ENCODE measurements at places on chromosomes 6 and 20.

GRCh38 chr20:47224300-47224791 is 132.2 kb downstream of the ZMYND8 start:
- DNase-seq: no peak

- DNase-seq: no peak
These were observed 46.5 kb downstream of the BLOC1S5 start for GRCh38 chr6:8017705-8018104.

DNA sequence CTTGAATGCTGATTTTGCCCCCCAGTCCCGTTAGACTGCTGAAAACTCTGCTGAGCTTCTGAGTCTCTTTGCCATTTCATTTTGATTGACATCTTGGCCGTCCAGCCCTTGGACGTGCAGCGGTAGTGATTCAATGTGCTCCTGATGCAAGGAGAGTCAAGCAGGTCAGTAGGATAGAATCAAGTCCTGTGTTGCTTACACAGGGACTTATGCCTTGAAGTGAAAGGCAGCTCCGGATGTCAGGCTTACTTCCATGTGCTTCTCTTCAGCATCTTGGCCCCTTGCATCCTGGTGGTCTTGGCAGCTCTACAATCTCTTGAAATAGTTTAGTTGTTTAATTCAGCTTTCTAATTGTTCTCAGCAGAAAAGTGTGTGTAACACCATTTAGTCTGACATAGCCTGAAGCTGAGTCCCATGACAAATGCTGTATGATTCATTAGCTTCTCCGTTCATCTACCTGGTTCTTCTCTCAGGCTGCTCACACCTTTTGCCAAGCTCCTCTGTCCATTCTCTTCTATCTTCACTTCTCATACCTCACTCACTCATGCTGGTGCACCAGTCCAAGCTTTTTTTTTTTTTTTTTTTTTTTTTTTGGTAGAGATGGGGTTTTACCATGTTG is 76.0 kb downstream of the EZR start:
- DNase-seq: no peak

DNA sequence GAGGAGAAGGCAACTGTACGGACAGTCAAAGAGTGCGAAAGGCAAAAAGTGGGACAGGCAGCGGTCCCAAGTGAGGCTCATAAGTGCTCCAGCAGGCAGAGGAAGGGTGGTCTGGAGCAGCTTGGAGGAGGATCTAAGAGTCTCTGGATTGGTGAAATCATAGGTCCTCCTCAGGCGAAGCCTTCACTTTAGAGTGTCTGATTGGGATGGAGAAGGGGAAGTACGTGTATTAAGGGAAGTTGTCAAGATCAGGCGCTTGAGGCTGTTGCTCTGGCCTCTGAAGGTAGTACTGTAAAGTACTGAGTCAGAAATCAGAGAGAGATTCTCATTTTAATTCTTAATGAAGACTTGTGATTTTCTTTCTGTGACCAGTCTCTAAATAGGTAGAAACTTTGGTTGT is 185.6 kb downstream of the KIF16B start:
- no peak for DNase-seq

- DNase-seq: no peak
These were observed 51.9 kb downstream of the L3MBTL3 start for GRCh38 chr6:130070326-130070725.

- no peak for DNase-seq
These were observed 395.1 kb downstream of the TFAP2B start for GRCh38 chr6:51213811-51214210.

GRCh38 chr6:79180052-79180451 is 54.4 kb downstream of the HMGN3 start:
- DNase-seq: no peak

DNA sequence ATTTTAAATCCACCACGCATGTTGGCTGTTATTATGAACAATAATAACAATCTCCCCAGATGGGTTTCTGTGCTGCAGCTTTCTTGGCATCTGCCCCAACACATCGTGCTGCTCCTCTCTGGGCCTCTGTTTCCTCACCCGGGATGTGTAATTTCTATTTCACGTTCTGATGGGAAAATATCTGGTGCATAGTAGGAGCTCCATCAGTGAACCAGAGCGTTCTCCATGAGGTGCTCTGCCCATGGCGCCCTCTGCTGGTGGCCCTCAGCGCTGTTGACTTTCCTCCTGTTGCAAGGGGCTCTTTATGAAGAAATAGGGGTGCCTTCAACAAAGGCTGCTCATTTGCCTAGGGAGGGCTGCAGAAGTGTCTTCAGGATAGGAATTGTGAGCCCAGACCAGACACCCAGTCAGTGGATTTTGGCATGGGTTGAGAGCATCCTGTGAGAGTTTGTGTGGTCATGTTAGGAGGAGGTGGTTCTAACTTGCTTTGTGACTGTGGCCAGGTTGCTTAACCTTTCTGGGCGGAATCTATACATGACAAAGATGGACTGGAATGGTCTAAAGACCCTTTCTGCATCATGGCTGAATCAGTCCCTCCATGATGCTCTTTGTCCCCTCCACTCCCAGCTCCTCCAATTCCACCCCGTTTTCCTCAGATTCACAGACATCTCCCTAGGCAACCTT is 8.1 kb downstream of the SCRT2 start:
- no peak for DNase-seq

- DNase-seq: peak; percentile 7
These were observed 398.4 kb downstream of the TBC1D32 start for GRCh38 chr6:120935908-120936307.

DNA sequence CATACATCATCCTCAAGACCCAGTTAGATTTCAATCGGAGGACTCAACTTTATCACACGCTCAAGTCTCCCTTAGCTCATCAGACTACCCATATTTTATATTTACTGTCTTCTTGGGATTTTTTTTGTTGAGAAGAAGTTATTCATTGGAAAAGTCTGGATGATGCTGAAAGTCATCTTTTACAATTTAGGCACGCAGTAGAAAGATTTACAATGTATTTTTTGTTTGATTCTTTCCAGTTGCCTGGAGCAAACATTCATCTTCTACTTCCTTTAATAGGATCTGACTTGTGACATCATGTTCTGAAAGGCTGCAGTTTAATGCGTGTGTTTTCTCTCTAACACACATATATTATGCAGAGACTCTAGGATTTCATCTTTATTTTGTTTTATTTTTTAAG is 235.7 kb downstream of the DOK5 start:
- DNase-seq: no peak

DNA sequence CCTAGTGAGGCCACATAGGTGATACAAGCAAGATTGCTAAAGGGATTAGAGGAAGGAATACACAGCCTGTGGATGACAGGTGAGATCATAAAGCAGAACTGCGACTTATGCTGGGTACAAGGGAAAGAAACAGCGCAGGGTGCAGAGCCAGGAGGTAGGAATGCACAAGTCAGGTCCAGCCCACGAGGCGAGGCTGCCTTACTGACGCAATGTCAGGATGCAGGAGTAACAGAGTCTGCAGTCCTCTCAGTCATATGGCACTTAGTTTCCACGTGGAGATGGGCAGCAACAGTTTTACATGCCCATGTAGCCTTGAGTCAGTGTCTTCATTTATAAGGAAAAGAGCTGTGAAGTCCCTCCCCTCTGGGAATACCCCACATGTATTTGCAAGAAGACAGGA is 210.9 kb downstream of the SYNE1 start:
- no peak for DNase-seq

- no peak for DNase-seq
These were observed 1.5 kb downstream of the BICRAL start for GRCh38 chr6:42783177-42783875.

GRCh38 chr6:148441454-148441911 is 98.8 kb downstream of the SASH1 start:
- no peak for DNase-seq

GRCh38 chr6:139763468-139764210 is 389.2 kb upstream of the CITED2 start:
- no peak for DNase-seq

- DNase-seq: no peak
These were observed 719.7 kb upstream of the MARCKS start for GRCh38 chr6:113137426-113137825.

- DNase-seq: no peak
These were observed 81.8 kb downstream of the PHACTR1 start for GRCh38 chr6:12798326-12798725.

GRCh38 chr20:25539742-25540672 is 45.3 kb downstream of the NINL start:
- no peak for DNase-seq

- DNase-seq: no peak
These were observed 12.5 kb upstream of the RIN2 start for GRCh38 chr20:19745584-19745983.

GRCh38 chr6:87093651-87094050 is 1.3 kb downstream of the CGA start:
- DNase-seq: no peak

DNA sequence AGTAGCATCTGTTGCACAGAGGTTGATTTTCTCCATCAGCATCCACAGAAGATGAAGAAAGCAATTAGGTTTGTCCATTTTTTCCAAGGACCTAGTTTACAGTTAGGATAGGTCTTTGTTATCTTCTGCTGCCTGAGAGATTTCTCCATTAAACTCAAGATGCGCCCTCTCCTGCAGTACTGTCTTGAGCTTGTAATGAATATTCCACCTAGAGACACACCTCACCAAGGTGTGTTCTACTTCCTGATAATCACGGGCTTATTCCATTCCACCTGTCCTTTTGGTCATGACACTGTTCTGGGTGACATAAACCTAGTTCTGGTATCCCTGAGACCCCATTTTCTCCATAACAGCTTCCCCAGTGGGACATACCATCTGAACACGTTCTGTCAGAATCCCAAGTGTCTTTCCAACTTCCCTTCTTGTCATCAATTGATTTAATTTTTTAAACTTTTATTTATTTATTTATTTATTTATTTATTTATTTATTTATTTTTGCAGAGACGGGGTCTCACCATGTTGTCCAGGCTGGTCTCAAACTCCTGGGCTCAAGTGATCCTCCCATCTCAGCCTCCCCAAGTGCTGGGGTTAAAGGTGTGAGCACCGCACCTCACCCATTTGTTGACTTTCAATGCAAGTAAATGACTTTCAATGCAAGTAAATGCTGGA is 75.6 kb upstream of the HS3ST5 start:
- no peak for DNase-seq

- DNase-seq: no peak
These were observed 320.8 kb downstream of the TAF4 start for GRCh38 chr20:61744691-61745396.

- no peak for DNase-seq
These were observed 89.9 kb downstream of the ARID1B start for GRCh38 chr6:156867121-156867520.

GRCh38 chr6:73452107-73452461 is at the start of gene CGAS:
Gene CGAS, minus strand, starts transcription at chr6:73452297. Its CDS starts 116 bp downstream, at chr6:73452181.
- DNase-seq: peak; percentile 54

- no peak for DNase-seq
These were observed 658 bp downstream of the RIN2 start for GRCh38 chr20:19758501-19759331.

DNA sequence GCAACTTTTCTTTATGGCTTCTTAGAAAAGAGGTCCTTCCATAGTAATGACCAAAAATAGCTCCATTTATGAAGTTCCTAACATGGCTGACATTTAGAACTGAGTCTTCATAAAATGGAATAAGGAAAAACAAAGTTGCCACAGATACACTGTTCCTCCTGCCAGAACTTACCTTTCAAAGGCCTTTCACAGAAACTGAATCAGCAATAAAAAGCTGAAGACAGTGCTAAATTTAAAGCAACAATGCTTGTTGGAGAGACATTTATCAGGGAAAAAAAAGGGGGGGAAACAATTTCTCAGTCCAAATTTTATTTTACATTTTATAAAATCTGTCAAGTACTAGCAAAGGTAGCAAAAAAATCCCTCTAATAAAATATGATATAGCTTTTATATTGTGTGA is 17.3 kb downstream of the DEK start:
- no peak for DNase-seq

- no peak for DNase-seq
These were observed 1164.5 kb upstream of the CITED2 start for GRCh38 chr6:140538926-140539325.

GRCh38 chr6:134729561-134729960 is 220.3 kb downstream of the ALDH8A1 start:
- DNase-seq: no peak

- DNase-seq: no peak
These were observed 49.7 kb upstream of the DDR1 start for GRCh38 chr6:30834646-30835045.

DNA sequence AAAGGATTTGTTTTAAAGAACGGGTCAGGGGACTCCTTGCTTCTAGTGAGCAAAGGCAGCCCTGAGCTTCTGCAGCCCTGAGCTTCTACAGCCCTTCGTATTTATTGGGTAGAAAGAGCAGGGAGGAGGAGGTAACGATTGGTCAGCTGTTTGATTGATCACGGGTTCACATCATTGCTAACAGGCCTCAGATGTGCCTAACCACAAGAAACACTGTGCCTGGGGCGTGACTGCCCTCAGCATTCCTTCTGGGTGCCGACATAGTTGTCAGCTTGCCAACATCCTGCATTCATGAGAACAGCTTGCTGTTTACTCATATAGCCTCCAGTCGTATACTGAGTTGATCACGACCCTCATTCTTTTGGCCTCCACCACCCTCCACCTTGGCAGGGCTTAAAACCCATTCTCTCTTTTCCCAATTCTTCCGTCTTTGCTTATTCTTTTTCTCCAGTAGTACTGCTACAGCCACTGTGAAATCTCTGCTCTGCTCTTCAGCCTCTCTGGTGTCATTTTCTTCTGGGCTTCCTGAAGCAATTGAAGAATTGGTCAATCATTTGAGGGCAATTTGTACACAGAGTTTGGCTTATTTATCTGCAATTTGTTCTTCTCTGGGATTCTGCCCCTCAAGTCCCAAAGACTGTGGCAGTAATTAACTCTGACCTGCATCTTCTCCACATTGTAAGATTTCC is 25.4 kb upstream of the NOP56 start:
- DNase-seq: no peak

GRCh38 chr6:40334496-40335270 is 252.5 kb downstream of the LRFN2 start:
- no peak for DNase-seq

- DNase-seq: no peak
These were observed 127.4 kb upstream of the SPACA1 start for GRCh38 chr6:87920245-87920644.

GRCh38 chr20:13862245-13862644 is 77.4 kb downstream of the NDUFAF5 start:
- no peak for DNase-seq

GRCh38 chr6:42049116-42049809 is 1.1 kb upstream of the TAF8 start:
- no peak for DNase-seq

- no peak for DNase-seq
These were observed 169.9 kb upstream of the HDDC2 start for GRCh38 chr6:125471667-125472066.

DNA sequence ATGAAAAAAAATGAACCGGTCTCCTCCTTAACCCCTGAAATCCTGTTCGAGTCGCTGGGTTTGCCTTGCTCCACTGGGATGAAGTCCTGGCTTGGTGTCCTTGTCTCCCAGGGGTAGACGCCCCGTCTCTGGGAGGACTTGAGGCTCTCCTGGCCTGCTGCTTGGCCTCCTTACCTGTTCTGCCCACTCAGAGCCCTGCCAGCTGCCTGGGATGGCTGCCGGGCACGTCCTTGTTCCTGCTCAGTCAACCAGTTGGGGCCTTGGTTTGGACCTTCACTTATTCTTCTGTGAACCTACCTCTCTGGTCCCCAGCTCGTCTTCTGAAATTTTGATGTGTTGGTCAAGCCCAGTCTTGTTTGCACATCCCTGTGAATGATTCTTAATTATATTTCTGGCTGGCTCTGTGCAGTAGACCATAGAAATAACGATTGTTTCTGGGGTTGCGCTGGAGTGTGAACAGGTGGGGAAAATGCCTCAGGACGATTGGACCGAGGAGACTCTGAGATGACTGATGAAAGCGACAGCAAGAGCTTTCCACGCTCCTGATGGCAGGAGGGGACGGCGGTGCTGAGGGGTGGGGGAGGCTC is 126.5 kb upstream of the ESR1 start:
- DNase-seq: no peak

- DNase-seq: no peak
These were observed 13.6 kb downstream of the FGD2 start for GRCh38 chr6:37019065-37019450.
